CD4-positive, alpha-beta T cell treated with Interleukin-15 for 4 hours (primary cell): ENCODE measurements at places on chromosomes 5 and 9.

- DNase-seq, result no peak
Measured at GRCh38 chr5:159174511-159175168, 34.7 kb downstream of the RNF145 start.

DNA sequence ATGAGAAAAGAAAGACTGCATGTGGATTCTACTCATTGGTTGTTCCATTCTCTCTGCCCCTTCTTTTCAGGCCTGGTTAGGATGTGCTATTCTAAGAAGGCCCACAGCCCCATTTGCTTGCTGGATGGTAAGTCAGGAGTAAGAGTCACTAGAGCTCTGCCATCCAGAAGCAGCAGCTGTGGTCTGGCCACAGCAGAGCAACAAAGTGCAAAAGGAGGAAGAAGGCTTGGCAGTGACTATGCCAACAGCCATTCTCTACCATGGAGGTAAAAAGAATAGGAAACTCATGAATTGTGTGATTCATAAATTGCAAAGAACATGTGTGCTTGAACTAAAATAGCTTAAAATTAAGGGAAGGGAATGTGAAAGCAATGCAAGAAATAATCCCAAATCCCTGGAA is 20.9 kb downstream of the KLHL3 start:
- DNase-seq, result no peak

DNA sequence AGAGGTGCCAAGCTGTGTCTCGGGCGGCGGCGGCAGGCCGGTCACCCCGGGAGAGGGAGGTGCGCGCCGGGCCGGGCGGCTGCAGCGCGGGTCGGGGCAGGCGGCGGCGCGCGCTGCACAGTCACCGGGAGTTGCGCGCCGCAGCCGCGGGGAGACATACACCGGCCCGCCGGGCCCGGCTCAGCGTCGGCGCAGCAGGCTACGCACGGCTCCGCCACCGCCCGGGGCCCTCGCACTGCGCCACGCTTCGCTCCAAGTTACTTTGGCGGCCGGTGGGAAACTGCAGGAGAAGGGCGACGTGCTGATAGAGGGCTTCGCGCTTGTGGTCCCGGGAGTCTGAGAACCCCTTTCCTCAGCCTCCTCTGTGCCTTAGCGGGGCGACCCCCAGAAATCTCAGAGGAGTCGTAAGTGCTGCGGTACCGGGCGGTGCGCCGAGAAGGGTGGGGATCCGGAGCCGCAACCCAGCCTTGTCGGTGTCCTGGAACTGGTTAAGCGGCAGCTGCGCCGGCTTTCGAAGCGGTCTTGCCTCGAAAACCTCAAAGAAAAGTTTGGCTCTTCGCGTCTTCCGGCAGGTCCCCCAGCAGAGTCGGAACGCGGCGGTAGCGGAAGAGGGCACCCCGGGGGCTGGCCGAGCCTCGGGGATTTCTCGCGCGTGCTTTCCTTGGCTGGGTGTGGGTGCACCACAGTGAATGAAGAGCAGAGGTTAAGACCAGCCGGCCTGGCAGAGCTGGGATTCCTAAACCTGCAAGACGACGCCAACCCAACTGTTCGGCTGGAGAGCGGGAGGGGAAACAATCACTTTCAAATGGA is at the start of gene EFNA5:
Gene EFNA5, minus strand, starts transcription at position 6 of the 810 bp plus-strand sequence.
- DNase-seq, result peak; percentile 5

DNA sequence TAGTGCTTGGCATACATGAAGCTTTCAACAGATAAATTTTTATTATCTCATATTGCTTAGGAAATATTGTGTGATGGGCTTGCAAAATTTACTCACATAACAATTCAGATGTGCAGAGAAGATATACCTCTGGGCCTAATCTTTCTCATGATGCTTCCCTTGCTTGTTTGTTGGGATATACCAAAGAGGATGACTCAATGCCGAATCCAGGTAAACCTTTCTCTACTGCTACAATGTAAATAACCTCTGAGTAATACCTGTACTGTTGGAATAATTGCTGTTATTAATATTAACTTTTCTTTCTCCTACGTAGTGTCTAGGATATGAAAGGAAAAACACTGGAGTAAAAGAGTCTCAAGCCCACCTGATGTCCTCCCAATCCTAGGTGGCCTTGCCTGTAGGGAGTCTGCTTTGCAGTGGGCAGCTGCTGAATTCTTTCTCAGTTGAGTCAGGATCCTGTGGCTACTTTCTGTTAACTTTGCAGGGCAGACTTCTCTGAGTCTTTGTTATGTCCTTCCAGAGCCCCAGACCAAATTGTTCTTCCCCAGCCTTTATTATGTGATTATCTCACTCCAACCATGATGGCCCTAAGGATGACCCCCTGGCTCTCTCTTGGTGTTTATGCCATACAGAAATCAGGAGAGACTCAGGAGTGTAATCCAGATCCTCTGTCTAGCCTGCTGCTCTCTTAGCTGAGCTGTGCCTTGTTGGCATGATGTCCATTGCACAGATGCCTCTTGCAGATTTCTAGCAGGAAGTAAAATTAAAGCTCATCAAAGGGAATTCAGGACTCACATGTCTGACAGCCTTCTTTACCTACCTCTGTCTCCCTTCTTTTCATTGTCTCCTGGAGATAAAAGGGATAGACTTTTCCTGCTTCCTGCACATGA is 208.1 kb downstream of the SNX18 start:
- no peak for DNase-seq

DNA sequence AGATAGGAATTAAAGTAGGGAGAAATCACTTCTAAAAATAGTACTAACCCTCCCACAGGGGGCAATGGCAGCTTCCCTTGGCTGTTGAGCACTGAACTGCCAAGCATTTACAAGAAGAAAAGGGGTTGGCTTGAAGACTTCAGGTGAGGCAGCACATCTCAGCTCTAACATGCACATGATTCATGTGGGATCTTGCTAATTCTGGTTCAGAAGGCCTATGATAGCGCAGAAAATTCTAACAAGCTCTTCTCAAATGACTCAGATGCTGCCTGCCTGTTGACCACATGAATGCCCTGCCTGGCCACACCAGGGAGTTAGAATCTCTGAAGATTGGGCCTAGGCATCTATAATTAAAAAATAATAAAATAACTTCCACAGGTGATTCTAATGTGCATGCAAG is 22.6 kb downstream of the CD180 start:
- no peak for DNase-seq

GRCh38 chr9:2066312-2067273 is 51.4 kb downstream of the SMARCA2 start:
- peak; percentile 39 for DNase-seq

- no peak for DNase-seq
Measured at GRCh38 chr9:37715991-37716505, 37.6 kb upstream of the TRMT10B start.

DNA sequence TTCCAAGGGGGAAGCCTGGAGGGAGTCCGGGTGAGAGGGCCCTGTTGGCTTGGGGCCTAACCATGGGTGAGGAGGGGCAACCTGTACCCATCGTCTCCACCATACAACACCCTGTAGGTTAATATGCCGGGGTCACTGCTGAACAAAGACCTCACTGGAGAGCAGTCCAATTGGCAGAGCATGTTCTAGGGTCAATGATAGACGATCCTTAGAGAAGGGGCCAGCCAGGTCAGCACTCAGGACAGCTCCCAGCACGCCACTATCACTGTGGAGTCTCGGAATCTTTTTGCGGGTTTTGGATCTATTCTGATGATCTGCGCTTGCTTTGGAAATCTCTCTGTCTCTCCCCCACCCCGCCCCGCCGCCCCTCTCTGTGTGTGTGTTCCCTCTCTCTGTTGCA is 218.4 kb upstream of the MVB12B start:
- DNase-seq, result no peak

GRCh38 chr5:10671041-10672008 is 89.7 kb downstream of the DAP start:
- DNase-seq, result no peak

DNA sequence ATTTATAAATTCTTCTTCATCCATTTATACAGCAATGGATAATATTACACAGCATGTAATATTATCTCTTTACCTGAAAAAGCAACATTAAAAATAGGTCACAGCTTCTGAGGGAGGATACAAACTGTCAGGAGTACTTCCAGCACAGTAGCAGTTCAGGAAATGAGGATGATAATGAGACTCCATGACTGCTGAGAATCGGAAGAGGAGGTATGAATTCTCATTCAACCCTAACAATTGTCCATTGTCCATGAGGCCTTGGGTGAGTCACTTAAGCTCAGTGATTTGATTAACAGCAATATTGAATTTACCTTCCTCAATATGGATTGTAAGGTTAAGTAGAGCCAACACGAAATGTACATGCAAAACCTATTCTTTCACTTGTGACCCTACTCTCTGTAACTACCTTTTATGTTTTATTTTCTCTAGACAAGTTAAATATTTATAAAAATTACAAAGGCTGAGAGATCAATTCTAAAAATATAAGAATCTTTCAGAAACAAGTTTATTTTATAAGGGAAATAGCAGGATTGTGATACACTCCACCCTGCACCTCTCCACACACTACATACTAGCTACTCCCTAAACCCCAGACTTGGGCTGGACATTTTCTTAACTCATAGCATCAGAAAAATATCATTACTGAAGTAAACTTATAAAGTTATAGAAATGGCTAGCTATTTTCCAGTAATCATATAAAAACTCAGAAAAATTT is 159.1 kb upstream of the ACOT12 start:
- DNase-seq, result no peak

- no peak for DNase-seq
Measured at GRCh38 chr9:19320495-19320894, 59.5 kb downstream of the RPS6 start.

DNA sequence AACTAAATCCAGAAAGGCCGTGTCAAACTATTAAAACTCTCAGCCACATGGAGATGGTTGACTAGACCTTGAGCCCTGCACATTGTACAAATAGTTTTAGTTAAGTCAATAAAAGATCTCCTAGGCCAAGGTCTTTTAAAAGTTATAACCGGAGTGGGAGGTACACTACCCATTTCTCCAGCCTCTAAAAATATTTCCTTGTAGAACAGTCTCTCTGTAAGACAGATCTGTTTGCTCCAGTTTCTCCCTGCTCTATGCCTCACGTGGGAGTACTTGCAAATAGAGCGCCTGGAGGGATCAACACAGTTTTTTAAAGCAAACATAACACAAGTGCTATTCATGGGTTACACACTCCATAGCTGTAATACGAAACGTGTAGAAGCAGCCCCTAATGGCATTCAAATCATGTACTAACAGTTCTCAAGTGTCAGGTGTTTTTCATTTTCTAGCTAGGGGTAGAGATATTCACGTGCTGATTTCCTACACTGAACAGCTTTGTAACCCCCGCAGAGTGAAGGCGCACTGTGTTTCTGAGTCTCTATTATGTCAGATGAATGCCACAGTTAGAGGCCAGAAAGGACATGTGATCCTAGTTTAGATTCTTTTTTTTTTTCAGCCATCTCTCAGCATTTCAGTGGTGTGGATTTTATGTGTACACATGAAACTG is 703.4 kb upstream of the GRAMD2B start:
- DNase-seq, result no peak

DNA sequence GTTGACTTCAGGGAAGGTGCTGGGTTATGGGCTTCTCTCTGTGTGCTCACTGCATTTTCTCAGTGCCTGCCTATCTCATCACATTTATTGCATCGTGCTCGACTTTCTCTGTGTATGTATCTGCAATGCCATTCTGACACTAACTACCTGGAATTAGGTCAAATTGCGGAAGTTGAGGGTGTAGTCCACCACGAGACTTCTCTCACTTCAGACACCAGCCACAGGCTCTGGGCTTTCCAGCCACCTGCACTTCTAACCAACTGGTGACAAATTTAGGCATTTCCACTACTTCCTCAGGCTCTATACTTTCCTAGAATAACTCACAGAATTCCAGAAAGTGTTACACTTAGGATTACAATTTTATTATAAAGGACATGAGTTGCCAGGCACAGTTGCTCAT is 188.6 kb upstream of the ZNF608 start:
- peak; percentile 3 for DNase-seq

GRCh38 chr5:14413331-14413750 is 168.3 kb upstream of the OTULINL start:
- DNase-seq, result peak; percentile 55

DNA sequence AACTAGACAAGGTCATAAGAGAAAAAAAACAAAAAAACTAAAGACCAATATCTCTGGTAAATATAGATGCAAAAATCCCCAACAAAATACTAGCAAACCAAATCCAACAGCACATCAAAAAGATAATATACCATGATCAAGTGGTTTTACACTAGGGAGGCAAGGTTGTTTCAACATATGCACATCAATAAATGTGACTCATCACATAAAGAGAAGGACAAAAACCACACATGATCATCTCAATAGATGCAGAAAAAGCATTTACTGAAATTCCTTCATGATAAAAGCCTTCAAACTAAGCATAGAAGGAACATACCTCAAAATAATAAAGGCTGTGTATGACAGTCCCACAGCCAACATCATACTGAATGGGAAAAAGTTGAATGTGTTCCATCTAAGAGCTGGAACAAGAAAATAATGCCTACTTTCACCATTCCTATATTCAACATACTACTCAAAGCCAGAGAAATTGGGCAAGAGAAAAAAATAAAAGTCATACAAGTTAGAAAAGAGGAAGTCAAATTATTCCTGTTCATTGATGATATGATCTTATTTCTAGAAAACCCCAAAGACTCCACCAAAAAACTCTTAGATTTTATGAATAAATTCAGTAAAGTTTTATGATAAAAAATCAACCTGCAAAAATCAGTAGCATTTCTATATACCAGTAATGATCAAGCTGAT is 72.2 kb upstream of the FAM169A start:
- no peak for DNase-seq
